H9 (cell line): ENCODE measurements at places on chromosomes 3 and 15. TPM values are rescaled to one million over a fixed set of nuclear protein-coding genes. Genes with fewer than 3 reads are reported as not detected.

DNA sequence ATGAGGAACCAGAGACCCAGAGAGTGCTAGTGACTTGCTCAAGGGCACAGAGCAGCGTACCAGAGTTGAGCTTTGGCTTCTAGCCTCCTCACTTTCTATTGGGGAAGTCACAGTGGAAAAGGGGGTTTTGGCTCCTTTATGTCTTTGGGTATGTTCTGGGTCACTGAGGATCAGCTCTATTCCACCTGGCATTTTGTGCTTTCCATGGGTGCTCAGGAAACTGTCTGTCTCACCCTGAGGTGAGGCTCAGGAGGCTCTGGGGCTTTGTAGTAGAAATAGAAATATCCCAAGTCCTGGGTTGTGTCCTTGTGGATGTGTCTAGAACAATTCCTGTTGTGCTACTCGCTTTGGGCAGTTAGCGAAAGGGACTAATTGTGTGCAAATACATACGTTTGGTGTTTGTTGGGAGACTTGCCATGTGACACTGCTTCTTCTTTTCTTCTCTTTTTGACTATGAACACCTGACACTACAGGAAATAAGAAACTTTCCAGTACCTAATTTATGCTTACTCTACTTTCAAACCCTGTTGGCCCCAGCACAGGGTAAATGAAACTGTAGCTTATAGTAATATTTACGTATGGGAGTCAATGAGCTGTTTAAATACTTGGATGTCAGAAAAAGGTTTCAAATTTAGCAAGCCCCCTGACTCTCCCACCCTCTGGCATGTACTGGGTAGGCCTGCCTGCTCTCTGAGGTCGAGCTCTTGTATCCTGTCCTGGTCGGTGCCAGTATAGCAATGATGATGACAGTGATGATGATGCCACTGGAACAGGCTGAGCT, 35.6 kb downstream of the SMAD3 start:
- H3K27me3 ChIP-seq = no peaks in the 10 kb centered on the region
- no peaks in the 10 kb centered on the region for H3K36me3 ChIP-seq
- H3K4me3 ChIP-seq = no peak overlapping the region
- no peak for DNase-seq
- H3K27ac ChIP-seq = no peak overlapping the region

DNA sequence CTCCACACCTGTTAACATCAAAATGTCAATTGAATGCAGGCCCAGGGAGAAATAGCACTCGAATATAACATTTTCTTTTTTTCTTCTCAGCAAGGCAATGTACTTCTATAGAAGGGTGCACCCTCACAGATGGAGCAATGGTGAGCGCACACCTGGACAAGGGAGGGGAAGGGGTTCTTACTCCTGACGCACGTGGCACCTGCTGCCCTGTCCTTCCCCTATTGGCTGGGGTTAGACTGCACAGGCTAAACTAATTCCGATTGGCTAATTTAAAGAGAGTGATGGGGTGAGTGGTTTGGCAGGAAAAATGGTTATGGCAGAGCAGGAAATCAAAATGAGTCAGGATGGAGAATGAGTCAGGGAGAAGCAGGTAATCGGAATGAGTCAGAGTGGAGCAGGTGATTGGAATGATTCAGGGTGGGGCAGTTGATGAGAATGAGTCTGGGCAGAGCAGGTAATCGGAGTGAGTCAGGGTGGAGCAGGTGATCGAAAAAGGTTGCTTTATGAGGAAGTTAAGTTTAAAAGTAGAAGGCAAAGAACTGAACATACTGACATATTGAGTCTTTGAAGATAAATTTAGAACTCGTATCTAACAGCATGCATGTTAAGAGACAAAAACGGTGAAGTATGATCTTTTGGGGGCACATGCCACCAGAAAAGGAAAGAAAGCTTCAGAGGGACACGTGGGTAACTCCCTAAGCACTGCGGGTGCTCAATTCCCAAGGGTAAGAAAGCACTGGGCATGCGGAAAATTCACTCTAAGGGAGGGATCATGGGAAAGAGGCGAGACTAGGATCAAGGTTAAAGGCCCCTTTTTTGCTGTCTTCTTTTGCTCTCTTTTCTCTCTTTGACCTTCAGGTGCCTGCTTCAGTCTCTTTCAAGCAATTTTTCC, 72.9 kb upstream of the GALNT15 start:
- H3K4me1 ChIP-seq = no peaks in the 10 kb centered on the region
- H3K36me3 ChIP-seq = no peaks in the 10 kb centered on the region
- no peaks in the 10 kb centered on the region for H3K27me3 ChIP-seq
- no peak overlapping the region for H3K4me3 ChIP-seq
- no peak overlapping the region for H3K27ac ChIP-seq

- no peaks in the 10 kb centered on the region for H3K27me3 ChIP-seq
- no peaks in the 10 kb centered on the region for H3K36me3 ChIP-seq
- no peak overlapping the region for H3K4me3 ChIP-seq
- no peak overlapping the region for H3K27ac ChIP-seq
- H3K4me1 ChIP-seq = peaks cover 7% of the 10 kb centered on the region
Observed at GRCh38 chr3:41329881-41330280, 130.6 kb downstream of the CTNNB1 start.

DNA sequence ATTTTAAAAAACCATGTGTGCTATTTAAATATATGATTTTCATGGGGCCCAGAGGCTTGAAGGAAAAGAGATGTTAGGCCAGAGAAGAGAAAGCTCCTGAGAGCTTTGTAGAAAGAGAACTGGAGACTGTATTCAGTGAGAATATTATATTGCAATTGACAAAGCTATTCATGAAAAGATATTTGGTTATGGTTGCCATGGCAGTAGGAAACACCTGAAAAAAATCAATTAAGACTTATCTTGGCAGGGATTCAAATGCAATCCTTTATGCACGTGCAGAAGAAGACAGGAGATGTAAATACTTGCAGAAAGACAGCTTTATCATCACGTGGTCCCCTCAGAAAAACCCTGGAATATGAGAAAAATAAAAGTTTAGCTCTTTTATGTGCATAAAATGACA, 636.0 kb upstream of the TBL1XR1 start:
- no peak for DNase-seq
- H3K27me3 ChIP-seq = no peaks in the 10 kb centered on the region
- H3K36me3 ChIP-seq = no peaks in the 10 kb centered on the region
- H3K4me3 ChIP-seq = no peak overlapping the region
- H3K27ac ChIP-seq = no peak overlapping the region

- DNase-seq = no peak
- H3K27me3 ChIP-seq = no peaks in the 10 kb centered on the region
- H3K36me3 ChIP-seq = peaks cover 16% of the 10 kb centered on the region
Observed at GRCh38 chr15:45037936-45038335, 14.9 kb downstream of the SORD start.

DNA sequence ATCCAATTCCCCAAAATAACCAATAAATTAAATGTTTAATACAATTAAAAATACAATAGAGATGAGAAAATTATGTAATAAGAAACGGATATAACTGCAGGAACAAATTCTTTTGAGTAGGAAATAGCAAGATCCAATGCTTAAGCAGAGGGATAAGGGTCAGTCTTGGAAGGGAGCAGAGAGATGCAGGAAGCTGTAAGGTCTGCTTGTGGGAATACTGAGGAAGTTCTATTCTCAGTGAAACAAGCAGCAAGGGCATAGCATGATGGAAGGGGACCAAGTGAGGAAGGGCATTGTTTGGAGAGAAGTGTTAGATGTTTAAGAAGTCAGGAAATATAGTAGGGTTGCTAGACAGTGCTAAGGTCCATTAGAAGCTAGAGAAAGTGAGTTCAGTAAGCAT, 409.0 kb downstream of the TBC1D5 start:
- H3K4me3 ChIP-seq = no peak overlapping the region
- no peak for DNase-seq
- no peak overlapping the region for H3K27ac ChIP-seq
- no peaks in the 10 kb centered on the region for H3K27me3 ChIP-seq

GRCh38 chr3:81045976-81046375, 715.5 kb downstream of the GBE1 start:
- no peak overlapping the region for H3K27ac ChIP-seq
- H3K27me3 ChIP-seq = no peaks in the 10 kb centered on the region
- no peak overlapping the region for H3K4me3 ChIP-seq
- no peaks in the 10 kb centered on the region for H3K4me1 ChIP-seq
- no peak for DNase-seq

- DNase-seq = no peak
- H3K4me1 ChIP-seq = no peaks in the 10 kb centered on the region
Observed at GRCh38 chr3:193585530-193585929, 7.5 kb upstream of the OPA1 start.

- H3K4me3 ChIP-seq = no peak overlapping the region
- no peak for DNase-seq
- no peaks in the 10 kb centered on the region; the same call in 1 of the 2 replicates for H3K4me1 ChIP-seq
- no peaks in the 10 kb centered on the region for H3K27me3 ChIP-seq
- no peak overlapping the region for H3K27ac ChIP-seq
Observed at GRCh38 chr15:83978588-83978987, 257.0 kb upstream of the GOLGA6L4 start.

GRCh38 chr15:61091289-61091616, 137.8 kb downstream of the RORA start:
- no peak overlapping the region for H3K27ac ChIP-seq
- no peak overlapping the region for H3K4me3 ChIP-seq
- H3K4me1 ChIP-seq = peaks cover 12% of the 10 kb centered on the region
- no peak for DNase-seq

DNA sequence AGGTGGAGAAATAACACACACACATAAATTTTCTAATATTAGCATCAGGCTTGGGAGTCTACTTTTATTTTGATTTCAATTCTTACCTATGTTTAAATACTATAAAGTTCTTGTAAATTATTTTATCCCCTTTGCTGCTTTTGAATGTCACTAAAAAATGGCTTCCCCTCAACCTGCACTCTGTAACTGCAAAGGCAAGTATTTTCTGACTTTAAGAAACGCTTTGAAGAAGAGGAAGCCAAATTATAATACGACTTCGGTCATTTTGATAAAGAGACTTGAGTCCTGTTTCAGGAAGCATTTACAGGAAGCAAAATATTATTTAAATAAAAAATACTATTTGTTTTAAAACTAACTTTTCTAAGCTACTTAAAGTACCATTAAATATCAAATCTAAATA, 627.7 kb upstream of the AGTR1 start:
- no peaks in the 10 kb centered on the region for H3K27me3 ChIP-seq
- no peak overlapping the region for H3K27ac ChIP-seq
- DNase-seq = no peak
- H3K4me1 ChIP-seq = no peaks in the 10 kb centered on the region

- H3K4me3 ChIP-seq = no peak overlapping the region
- H3K27me3 ChIP-seq = no peaks in the 10 kb centered on the region
- peaks cover 9% of the 10 kb centered on the region; the same call in 1 of the 2 replicates for H3K36me3 ChIP-seq
- peaks cover 2% of the 10 kb centered on the region; the same call in 1 of the 2 replicates for H3K4me1 ChIP-seq
- DNase-seq = no peak
- H3K27ac ChIP-seq = no peak overlapping the region
Observed at GRCh38 chr3:127525373-127525772, 65.2 kb downstream of the TPRA1 start.

GRCh38 chr3:58492494-58492905, 604 bp downstream of the KCTD6 start:
- no peak overlapping the region for H3K27ac ChIP-seq
- H3K36me3 ChIP-seq = no peaks in the 10 kb centered on the region
- no peaks in the 10 kb centered on the region for H3K27me3 ChIP-seq
- DNase-seq = no peak

- DNase-seq = no peak
- no peaks in the 10 kb centered on the region for H3K4me1 ChIP-seq
- H3K4me3 ChIP-seq = no peak overlapping the region
Observed at GRCh38 chr3:108623504-108623903, 34.0 kb downstream of the DZIP3 start.

GRCh38 chr3:196140224-196140623, 58.3 kb upstream of the TFRC start:
- H3K4me3 ChIP-seq = no peak overlapping the region
- no peaks in the 10 kb centered on the region; the same call in 1 of the 2 replicates for H3K4me1 ChIP-seq
- no peak overlapping the region for H3K27ac ChIP-seq
- H3K36me3 ChIP-seq = no peaks in the 10 kb centered on the region
- no peaks in the 10 kb centered on the region for H3K27me3 ChIP-seq

DNA sequence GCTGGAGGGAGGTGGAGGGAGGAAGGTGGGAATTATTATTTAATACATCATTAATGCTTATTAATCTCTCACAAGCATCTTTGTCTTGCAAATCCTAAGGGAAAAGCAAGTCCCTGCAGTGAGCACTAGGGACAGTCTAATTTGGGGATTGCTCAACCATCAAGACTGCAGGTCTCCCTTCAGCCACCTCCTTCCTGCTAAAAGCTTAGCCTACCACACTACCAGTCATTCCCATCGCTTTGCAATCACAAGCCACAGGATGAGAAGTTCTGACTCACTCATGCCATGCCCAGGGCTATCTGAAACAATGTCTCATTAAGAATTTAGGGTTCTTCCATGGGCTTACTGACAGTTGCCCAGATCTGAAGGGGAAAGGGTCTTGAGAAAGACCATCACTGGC, 51.0 kb upstream of the EIF1B start:
- no peak overlapping the region for H3K27ac ChIP-seq
- no peak for DNase-seq
- H3K4me1 ChIP-seq = peaks cover 3% of the 10 kb centered on the region; the same call in 1 of the 2 replicates
- no peaks in the 10 kb centered on the region for H3K36me3 ChIP-seq
- no peak overlapping the region for H3K4me3 ChIP-seq

- peak overlapping the region; percentile 81 for H3K4me3 ChIP-seq
- no peaks in the 10 kb centered on the region; the same call in 2 of the 3 replicates for H3K36me3 ChIP-seq
- H3K27ac ChIP-seq = no peak overlapping the region
- peaks cover 5% of the 10 kb centered on the region; the same call in 1 of the 2 replicates for H3K27me3 ChIP-seq
Observed at GRCh38 chr3:197750858-197751737, 1.4 kb downstream of the FYTTD1 start.

DNA sequence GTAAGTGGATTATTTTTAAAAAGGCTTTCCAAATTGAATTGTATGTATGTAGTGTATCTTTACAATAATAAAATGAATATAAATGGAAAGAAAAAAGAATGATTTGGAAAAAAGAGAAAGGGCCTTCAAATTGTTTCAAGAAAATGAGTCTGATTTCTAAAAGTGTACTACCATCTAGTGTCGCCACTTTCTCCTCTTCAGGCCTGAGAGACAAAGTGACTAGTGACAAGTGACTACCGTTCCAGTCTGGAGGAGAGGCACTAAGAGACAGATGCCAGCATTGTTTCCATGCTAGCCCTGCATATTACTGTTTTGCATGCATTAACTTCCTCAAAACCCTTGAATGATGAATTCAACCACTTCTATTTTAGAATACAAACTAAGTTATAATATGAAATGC, 39.3 kb downstream of the P3H2 start:
- H3K4me3 ChIP-seq = no peak overlapping the region
- H3K27me3 ChIP-seq = no peaks in the 10 kb centered on the region
- DNase-seq = no peak
- no peak overlapping the region for H3K27ac ChIP-seq

The COL6A5 gene
- 0.04 TPM in 2 replicates for total RNA-seq

The TNNC1 gene
- 5.6 and 7.7 TPM in 2 replicates for total RNA-seq

The RASGRF1 gene
- total RNA-seq = 0.33 and 0.48 TPM in 2 replicates

The FBXW12 gene
- 0.59 and 0.74 TPM in 2 replicates for total RNA-seq

The HDGFL3 gene
- 120 and 122 TPM in 2 replicates for total RNA-seq

The ADAMTS17 gene
- 2.6 and 2.9 TPM in 2 replicates for total RNA-seq

The TGFBR2 gene
- total RNA-seq = 9.6 and 10.6 TPM in 2 replicates
